ENCODE measurements at places on chromosomes 1 and 21. TPM values are rescaled to one million over a fixed set of nuclear protein-coding genes. Genes with fewer than 3 reads are reported as not detected.
A peak's percentile ranks its signal among the peaks of the same experiment; 100 is the strongest.

GJA4 gene
- not detected for polyA plus RNA-seq

- no peak for DNase-seq
These were observed 317.2 kb upstream of the DEPDC1 start for GRCh38 chr1:68814067-68814466.

- no peak for DNase-seq
These were observed 113.4 kb downstream of the MATN1 start for GRCh38 chr1:30609999-30610345.

TEDDM1 gene
- polyA plus RNA-seq, result not detected

SLC35F3 gene
- polyA plus RNA-seq, result 0.09 TPM

TMEM125 gene
- 0.17 TPM for polyA plus RNA-seq

DNA sequence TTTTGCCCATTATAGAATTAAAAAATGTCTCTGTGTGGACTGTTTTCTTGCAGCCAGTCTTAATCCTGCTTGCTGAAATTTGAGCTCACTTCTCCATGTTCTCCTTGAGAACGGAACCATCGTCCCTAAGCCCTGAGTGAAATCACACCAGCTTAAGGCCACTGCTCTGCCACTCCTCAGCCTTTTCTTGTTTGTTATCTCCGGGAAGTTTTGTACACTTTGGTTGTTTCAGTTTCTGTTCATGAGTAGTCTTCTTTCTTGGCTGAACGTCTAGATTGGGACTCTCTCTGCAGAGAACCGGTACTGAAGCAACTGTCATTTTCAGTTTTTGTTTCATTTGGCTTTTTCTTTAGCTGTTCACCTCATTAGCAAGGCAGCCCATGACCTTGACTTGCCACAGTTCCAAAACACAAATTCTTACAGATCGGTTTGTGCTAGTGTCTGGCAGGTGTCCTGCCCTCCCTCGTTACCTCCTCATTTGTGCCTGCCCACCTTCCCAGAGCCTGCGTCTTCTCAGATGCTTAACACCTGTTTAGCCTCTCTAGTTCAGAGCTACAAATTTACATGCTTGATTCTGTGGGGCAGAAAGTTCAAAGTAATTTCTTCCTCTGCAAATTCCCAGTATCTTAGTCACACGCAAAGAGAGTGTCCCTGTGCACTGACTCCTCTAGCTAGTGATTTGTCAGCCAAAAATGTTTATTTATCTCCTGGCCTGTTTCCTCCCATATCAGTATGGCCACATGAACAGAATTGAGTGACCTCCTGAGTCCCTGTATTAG lies 12.4 kb downstream of the PSEN2 start:
- no peak for DNase-seq

DNA sequence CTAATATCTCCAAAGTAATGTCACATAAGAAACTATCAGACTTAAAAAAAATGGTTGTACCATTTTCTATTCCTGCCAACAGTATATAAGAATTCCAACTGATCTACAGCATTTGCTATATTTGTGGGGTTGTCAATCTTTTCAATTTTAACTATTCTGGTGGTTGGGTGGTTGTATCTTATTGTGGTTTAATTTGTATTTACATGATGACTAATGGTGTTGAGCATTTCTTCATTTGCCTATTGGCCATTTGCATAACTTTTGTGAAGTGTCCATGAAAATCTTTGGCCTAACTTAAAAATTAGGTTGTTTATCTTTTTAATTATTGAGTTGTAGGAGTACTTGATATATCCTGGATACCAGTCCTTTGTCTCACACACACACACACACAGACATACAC lies 26.2 kb upstream of the LRP8 start:
- no peak for DNase-seq

GRCh38 chr1:119565131-119565772 lies 58.2 kb downstream of the HSD3B1 start:
- DNase-seq, result no peak

GRCh38 chr1:18652791-18653190 lies 22.1 kb downstream of the PAX7 start:
- no peak for DNase-seq

GRCh38 chr1:97563926-97564325 lies 356.9 kb downstream of the DPYD start:
- no peak for DNase-seq

GRCh38 chr1:196910215-196910614 lies 22.4 kb downstream of the CFHR4 start:
- no peak for DNase-seq

- DNase-seq, result no peak
These were observed 3.9 kb downstream of the HES4 start for GRCh38 chr1:995665-996633.

DNA sequence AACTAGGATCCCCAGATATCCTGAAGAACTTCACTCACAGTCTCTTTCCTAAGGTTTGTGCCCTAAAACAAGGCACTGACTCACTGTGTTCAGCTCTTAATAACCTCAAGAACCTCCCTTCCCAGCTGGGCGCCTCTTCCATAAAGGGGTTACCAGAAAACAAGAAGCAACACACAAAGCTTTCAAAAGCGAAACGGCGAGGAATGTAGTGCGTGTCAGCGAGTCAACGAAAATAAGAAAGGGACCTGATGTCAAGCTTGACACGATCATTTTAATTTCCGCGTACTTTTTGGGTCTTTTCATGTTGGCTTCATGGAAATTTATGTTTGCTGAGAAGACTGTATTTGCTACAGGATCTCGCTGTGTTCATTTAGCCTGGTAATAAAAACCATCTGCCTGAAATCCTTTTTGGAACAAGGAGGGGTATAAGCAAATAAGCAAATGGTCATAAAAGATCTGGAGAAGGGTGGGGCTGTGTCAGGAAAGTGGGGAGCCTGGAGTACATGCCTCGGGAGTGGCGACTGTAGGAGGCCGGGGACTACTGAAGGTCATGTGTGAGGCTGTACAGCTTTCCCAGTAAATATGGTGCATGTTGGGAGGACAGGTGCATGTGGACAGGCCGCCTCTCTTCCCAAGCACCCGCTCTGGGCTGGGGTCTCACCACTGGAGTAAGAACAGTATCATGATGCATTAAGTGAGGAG lies 11.4 kb upstream of the CLDN14 start:
- DNase-seq, result peak; percentile 51

GRCh38 chr1:217214551-217214950 lies 416.3 kb downstream of the GPATCH2 start:
- no peak for DNase-seq

GRCh38 chr1:197619008-197619640 lies 156.2 kb downstream of the DENND1B start:
- peak; percentile 4 for DNase-seq

DNA sequence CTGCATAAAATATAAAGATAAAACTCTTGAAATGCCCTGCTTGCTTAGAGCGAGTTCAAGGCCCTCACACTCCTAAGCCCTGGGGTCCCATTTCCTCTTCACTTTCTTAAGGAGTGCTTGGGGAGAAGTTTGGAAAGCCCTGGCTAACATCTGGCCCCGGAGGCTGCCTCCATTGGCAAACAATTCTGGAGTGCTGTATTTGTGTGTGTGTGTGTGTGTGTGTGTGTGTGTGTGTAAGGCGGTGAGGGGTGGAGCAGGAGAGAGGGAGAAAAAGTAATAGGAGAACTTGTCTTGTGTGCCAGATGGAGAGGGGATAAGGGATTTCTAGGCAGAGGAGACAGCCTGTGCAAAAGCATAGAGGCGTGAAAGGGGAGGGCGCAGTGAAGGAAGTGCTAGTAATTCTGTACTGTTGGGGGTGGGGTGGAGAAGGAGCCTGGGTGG lies 578 bp upstream of the TRIM62 start:
- DNase-seq, result no peak

MFAP2 gene
- 115 TPM for polyA plus RNA-seq

DNA sequence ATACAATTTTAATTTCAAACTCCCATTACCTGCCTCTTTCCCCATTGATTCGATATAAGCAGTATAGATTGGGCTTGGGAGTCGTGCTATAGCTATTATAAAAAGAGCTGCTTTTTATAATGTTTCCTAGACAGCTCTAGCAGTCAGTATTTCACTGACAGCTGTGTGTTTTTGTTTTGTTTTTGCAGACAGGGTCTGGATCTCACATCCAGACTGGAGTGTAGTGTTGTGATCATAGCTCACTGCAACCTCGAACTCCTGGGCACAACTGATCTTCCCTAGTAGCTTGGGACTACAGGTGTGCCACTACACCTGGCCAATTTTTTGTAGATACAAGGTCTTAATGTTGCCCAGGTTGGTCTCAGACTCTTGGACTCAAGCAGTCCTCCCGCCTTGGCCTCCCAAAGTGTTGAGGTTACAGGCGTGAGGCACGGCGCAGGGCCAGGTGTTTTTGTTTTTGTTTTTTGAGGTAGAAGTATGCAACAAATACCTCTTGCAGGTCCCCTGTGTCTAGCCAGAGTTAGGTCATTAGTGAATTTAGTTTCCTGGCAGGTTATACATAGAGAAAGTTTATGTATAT lies 1.7 kb downstream of the NASP start:
- DNase-seq, result no peak

- no peak for DNase-seq
These were observed 20.7 kb upstream of the ZNF326 start for GRCh38 chr1:89974256-89974655.

DNA sequence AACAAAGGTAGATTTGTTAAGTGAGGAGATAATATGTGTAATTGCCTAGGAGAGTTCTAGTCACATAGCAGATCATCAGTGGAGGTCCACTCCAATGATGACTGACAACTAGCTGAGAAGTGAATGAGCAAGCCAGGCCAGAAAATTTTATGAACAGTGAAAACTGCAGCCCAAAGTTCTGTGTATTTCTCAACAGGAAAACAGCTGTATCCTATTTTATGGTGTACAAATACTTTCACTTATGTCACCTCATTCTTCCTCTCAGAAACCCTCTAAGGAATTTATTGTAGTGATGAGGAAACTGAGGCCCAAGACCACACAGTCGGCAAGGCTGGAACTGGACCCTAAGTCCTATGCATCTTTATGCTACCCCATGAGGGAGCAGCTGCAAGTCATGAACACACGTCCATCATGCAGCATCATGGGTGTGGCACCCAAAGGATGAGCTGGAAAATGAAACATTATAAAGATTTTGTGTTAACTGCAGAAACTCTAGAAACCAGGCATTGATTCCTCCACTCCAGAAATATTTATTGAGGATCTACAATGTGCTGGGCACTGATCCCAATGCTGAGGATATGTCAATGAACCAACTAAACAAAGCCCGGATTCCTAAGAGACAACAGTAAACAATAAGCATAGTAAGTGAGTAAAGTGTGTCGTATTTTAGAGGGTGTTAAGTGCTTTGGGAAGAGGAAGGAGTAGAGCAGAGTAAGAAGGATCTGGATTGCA lies 99.5 kb upstream of the DUSP10 start:
- peak; percentile 47 for DNase-seq

FAM72D gene
- 0.98 TPM for polyA plus RNA-seq

EFCAB7 gene
- 2.2 TPM for polyA plus RNA-seq

GRCh38 chr21:16492892-16493291 lies 763.1 kb downstream of the USP25 start:
- no peak for DNase-seq

- no peak for DNase-seq
These were observed 42.6 kb downstream of the CD34 start for GRCh38 chr1:207868251-207868773.

TMPRSS15 gene
- not detected for polyA plus RNA-seq

GJC2 gene
- polyA plus RNA-seq, result 0.92 TPM

- no peak for DNase-seq
These were observed 345.3 kb downstream of the LMX1A start for GRCh38 chr1:165011186-165011585.

GRCh38 chr1:13779930-13780329 lies 79.9 kb downstream of the PRDM2 start:
- DNase-seq, result no peak

DNA sequence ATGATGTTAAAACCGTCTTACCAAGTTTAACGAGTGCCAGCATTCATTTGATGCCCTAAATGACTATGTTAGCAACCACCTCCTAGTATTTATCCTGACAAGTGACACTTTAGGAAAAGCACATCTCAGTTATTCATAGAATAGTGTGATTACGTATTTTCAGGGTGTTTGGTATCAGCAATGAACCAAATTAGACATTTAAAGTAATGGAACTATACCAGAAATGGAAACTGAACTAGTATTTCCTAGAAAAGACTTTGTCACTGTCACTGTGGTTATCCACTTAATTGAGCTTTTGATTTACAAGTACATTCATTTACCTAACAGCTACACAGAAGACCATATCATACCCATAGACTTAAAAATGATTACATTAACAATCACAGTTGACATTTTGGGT lies 3.6 kb upstream of the IL12RB2 start:
- no peak for DNase-seq

WNT3A gene
- not detected for polyA plus RNA-seq

GRCh38 chr1:9680828-9681227 lies 29.3 kb downstream of the PIK3CD start:
- DNase-seq, result no peak

MAN1A2 gene
- 11.9 TPM for polyA plus RNA-seq

- peak; percentile 75 for DNase-seq
These were observed 159.5 kb downstream of the SLC45A1 start for GRCh38 chr1:8477166-8477982.

- DNase-seq, result no peak
These were observed 153.4 kb downstream of the CHRM3 start for GRCh38 chr1:239539812-239540211.
